ENCODE measurements at places on chromosomes 4 and X.

GRCh38 chr4:33649471-33649870, 2594.8 kb downstream of the ARAP2 start:
- DNase-seq = no peak

- DNase-seq = no peak
These were observed 59.9 kb downstream of the KIT start for GRCh38 chr4:54717694-54718093.

DNA sequence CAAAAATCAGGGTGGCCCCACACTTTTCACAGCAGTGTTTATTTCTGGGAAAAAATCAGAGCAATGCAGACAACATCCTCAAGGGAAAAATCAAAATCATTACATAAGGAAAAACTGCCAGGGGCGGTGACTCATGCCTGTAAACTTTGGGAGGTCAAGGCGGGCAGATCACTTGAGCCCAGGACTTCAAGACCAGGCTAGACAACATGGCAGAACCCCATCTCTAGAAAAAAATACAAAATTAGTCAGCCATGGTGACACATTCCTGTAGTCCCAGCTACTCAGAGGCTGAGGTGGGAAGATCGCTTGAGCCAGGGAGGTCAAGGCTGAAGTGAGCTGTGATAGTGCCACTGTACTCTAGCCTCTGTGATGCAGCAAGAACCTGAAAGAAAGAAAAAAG, 102.8 kb downstream of the NAF1 start:
- no peak for DNase-seq

DNA sequence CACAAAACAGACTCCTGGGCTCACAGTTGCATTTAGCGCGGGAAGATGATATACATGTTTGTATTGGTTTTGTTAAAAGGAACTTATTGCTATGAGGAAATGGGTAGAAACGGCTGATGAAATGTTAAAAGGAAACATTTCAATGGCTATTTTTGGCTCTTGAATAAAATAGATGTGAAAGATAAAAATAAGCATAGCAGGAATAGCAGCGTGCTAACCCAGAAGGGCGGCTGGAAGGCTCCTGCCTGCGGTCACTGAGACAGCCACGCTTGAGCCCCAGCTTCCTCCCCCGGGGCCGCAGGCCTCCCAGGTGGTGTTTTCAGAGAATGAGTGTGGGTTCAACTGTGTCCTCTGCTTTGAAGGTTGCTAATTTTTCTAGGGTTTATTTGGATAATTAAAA, 35.0 kb upstream of the CLCN4 start:
- no peak for DNase-seq

DNA sequence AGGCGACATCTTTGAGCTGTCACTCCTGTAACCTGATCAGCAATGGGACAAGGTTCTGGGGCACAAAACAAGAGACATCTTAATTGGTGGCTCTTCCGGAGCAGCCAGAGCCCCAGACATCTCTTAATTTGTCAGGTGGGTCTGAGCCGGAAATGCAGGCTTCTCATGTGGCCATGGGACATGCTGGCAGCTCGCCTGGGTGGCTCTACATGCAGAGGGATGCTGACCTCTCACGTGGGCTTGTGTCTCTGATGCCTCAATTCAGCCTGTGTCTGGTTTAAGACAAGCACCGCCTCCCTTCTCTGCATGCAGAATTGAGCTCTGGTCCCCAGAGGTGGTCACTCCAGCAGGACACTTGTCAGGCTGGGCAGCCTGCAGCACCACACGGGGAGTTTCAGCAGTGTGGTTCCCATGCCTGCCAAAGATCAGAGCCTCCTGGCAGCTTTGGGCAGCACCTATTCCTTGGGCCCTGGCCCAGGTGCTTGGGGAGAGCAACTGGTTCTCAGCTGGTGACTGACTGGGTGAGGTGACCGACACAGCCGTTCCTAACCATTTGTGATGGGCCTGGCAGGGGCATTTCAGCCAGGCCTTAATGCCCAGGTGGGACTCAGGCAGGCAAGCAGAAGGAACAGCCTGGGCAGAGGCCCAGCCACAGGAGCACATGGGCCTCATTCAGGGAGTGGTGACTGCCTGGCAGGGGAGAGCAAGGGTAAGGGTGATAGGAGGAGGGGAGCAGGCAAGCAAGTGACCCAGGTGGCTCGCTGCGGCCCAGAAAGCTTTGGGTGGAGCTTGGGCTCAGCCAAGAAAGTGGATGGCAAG, 53.4 kb downstream of the HMX1 start:
- no peak for DNase-seq

DNA sequence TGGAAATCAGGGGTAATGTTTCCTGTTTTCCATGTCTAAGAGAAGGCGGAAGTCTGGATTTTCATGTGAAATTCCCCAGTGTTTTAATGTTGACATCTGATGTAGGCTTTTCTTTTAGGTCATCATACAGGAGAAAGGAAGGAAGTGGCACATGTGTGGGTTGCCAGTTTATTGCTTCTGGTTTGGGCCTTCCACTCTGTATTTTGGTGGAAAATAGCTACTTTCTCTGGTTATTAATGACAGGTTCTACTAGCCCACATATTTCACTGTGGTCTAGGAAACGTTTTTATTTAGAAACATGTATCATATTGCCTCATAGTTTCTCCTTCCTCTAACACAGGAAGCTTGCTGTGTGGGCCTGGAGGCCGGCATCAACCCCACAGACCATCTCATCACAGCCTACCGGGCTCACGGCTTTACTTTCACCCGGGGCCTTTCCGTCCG, 7.2 kb downstream of the PDHA1 start:
- no peak for DNase-seq

DNA sequence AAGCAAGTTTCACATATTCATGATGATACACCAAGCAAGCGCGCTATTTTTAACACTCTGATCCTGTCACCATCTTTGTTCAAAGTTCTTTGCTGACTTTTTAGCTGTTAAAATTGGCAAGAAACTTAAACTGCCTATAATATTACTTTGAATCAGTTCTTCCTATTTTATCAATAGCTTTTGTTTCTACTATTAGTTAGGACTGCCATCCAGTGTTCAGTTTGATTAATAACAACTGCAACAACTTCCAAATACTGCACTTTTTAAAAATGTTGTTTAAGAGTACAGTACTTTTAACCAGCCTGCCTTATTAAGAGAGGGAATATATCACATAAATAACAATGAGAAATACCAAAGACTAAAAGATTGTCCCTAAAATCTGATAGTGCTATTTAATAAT, 614.3 kb downstream of the FAM133A start:
- no peak for DNase-seq

DNA sequence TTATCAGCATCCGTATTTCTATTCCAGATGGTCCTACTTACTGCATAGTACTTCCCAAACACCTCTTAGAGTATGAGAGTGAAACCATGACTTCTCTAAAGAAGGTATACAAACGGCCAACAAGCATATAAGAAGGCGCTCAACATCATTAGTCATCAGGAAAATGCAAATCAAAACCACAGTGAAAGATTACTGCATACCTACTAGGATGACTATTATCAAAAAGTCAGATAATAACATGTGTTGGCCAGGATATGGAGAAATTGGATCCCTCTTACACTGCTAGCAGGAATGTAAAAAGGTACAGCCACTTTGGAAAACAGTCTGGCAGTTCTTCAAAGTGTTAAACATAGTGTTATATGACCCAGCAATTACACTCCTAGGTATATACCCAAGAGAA, 215.3 kb upstream of the CXorf66 start:
- no peak for DNase-seq

DNA sequence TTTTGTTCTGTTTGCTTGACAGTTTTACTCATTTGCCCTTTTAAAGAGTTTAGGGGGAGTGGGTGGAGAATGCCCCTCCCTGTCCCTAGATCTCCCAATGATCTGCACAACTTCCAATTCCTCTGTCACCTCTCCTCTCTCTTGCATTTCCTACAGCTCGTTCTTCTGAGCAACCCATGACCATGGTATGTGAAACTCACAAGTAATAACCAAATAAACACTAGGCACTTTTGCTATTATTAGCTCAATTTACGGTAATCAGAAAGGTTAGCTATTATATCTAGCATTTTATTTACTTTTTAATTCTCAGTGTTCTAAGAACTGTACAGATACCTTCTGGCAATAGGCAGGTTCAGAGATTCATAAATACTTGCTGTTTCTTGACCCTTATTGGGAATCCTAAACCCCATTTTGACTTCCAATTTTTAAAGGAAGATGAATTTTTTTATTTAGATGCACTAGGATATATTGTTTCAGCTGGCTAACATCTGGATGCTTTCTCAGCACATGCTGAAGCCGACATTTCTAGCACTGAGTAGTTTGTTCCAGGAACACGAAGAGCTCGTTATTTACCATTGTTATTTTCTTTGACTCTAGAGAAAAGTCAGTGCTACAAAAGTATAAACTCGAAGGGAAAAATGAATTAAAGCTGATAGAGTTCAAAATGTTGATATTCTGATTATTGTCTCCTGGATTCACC, 194.7 kb upstream of the TLL1 start:
- DNase-seq = no peak

DNA sequence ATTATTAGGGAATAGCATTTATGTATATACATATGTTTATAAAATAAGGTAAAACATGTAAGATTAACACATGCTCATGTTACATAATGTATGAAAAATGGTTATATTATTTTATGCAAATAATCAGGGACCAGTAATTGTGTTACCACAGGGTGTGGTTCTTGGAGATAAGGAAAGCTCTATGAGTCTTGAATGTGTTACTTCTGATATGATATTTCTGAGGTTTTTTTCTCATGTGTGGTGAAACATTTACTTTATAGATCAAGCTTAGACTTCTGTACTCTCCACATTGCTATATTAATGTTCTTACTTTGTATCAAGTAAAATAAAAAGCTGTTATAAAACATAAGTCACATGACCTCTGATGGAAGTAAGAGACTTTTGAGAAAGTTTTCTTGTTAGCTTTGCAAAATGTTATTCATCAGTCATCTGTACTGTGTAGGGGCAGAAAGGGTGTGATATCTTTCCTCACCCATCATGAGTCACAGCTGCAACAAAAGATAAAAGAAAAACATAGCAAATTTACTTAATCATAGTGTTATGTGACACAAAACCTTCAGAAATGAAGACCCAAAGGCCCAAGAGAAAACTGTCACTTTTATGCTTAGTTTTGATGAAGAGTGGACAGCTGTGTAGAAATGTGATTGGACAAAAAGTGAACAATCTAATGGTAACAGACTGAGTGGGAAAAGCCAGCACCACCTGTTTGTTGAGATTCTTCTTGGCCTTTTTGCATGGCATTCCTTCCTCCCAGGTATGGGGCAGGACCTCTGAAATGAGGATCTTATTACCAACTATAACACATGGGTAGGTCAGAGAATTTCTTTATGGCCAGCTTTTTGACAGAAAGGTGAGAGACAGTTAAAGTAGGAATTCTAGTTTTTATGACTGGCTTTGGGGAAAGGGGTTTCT, 632.3 kb downstream of the PDHA2 start:
- no peak for DNase-seq

GRCh38 chr4:120481756-120482155, 415.1 kb upstream of the MAD2L1 start:
- DNase-seq = no peak

DNA sequence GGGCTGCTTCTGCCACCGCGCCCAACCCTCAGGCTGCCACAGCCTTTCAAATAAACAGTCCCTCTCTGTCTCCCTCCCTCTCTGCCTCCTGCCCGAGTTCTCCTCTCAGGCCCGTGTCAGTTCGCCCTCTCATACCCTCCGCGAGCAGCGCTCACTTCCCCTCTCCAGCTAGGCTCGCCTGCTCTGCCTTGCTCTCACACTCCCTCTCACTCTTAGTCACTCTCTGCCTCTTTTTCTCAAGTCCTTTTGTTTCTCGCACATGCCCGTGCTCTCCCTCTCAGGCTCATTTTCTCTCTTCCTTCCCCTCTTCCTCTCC, 3.2 kb downstream of the EFNB1 start:
- DNase-seq = no peak

GRCh38 chr4:6692806-6693205, 872 bp upstream of the S100P start:
- DNase-seq = no peak

DNA sequence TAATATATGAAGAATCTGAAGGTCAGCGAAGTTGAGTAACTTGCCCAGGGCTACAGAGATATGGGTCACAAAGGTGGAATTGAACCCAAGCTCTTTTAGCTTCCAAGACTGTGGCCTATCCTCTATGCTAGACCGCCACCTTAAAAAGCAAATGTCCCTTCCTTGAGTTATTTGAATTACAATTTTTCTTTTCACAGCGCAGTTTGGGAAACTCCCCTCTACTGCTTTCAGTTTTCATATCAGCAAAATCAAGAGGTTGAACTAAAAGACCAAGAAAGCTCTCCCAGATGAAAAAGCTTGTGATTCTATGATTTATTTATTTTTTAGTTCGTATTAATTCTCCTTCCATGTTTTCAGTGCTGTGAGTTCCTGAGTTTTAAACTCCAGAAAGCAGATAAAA, 174.5 kb upstream of the C1QTNF7 start:
- DNase-seq = no peak

DNA sequence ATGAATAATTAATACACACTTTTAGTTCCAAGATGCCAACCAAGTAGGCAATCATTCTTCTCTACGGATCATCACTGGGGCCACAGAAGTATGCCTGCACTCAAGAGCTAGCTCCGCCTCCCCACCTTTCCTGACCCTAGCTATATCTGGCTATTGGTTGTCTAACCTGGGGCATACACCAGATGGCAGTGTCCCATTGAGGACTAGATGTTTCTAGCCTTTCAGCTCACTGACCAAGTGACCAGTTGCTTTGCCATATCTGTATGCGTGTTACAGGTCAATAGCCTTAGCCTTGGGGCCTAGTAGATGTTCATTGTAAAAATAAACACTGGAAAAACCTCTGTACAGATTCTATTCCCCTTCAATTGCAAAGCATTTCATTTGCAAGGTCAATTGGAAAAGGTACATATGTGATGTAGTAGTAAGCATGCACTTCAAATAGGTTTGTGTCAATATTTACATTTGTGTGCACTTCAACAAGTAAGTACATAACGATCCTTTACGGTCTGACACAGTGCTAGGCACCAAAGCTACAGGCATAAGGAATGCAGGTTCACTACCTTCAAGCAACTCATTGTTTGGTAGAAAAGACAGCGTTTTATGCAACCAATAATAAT, 521.7 kb downstream of the PPARGC1A start:
- no peak for DNase-seq

- DNase-seq = no peak
These were observed 35.1 kb downstream of the FAM114A1 start for GRCh38 chr4:38902695-38903094.

DNA sequence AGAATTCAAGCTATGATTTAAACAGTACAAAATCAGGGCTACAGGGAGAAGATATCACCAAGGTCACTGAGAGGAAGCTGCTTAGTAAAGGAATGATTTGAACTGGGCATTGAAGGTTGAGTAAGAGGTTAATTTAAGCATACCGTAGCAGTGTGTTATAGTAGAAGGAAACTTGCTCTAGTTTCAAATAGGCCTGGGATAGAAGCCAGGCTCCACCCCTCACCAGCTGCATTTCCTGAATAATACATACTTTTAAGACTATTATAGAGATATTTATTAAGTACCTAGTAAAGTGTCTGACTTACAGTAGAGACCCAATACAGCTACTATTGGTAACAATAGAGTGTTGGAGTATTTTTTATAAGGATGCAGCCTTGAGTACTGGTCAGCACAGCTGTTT, 118.0 kb upstream of the GLRA2 start:
- no peak for DNase-seq
